ENCODE measurements at places on chromosomes 16 and 17.

GRCh38 chr16:73730481-73731090 is 566.0 kb upstream of the PSMD7 start:
- DNase-seq = no peak

- no peak for DNase-seq
Measured at GRCh38 chr17:21303441-21304065, 19.0 kb downstream of the MAP2K3 start.

DNA sequence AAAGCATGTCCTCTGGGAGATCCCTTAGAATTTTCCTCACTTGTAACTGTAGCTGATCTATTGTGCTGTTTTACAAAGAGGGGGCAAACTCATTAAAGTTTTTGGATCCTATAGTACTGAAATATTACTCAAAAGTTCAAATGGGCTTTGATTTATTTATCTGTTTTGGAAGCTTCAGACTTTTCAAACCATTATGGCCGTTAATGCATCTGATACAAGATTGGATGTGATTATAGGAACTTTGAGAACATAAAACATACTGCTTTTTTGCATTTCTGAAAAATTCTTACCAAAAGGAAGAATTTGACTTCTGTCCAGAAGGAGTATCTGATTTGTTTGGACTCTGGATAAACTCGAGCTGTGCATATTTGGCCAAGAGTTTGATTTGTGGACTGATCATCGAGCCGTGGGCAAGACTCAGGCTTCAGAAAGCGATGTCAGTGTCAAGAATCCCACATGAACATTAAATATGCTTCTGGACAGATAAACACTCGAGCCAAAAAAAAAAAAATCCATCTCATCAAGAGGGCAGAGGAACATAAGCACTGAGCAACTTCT is 8.2 kb upstream of the MARCHF10 start:
- DNase-seq = no peak

DNA sequence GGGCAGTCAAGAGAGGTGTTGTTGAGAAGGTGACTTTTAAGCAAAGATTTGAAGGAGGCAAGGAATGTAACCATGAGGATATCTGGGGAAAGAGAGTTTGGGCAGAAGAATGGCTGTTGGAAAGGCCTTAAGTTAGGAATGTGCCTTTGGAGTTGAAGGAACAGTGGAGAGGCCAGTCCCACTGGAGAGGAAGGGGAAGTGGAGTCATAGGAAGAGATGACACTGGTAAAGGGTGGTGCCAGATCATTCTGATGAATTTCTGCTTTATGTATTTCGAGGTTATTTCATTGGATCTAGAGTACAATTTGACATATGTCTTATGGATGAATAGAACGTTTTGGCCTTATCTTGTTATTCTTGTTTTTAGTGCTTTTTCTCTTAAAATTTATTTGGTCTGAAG is 93.5 kb downstream of the WWP2 start:
- DNase-seq = no peak

GRCh38 chr17:78977997-78978973 is 1.4 kb downstream of the LGALS3BP start:
- DNase-seq = no peak

DNA sequence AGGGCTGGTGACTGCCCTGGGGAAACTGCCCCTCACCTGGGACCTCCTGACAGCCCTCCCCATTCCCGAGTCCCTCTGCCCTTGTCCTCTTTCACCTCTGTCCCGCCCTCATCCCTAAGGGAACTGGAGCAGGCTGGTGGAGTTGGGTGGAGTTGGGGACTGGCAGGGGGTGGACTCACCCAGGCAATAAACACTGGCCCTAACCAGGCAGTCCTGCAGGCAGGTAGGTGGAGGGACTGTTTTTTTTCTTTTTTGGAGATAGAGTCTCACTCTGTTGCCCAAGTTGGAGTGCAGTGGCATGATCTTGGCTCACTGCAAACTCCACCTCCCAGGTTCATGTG is 11.7 kb downstream of the GCGR start:
- DNase-seq = no peak

DNA sequence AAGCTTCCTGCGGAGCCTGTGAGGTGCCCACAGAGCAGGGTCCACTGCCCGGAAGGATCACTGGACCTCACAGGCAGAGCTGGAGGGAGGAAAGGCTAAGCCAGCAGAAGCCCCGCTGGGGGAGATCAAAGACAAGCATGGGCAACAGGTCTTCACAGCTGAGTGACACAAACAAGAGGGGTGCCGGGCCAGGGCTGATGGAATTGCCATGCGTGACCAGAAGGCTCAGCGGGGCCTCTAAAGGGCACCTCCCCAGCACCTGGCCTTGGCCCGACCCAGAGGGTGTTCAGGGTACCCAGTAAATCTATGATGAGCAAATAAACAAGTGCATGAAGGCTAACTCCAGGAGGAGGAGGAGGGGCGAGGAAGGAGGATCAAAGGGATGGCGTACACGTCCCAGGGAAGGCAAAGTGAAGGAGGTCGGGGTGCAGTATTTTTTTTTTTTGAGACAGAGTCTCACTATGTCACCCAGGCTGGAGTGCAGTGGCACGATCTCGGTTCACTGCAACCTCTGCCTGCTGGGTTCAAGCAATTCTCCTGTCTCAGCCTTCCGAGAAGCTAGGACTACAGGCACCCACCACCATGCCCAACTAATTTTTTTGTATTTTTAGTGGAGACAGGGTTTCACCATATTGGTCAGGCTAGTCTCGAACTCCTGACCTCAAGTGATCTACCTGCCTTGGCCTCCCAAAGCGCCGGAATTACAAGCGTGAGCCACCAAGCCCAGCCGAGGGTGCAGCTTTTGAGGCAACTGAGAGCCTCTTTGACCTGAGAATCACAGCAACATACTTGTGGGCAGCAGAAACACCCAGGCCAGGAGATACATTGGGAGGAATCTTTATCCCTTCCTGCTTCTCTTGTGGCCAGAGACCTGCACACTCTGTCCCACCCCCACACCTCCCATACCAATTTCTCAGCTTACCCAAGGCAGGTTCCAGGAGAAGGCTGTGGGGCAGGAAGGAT is 16.1 kb upstream of the EXOC7 start:
- DNase-seq = no peak

- no peak for DNase-seq
Measured at GRCh38 chr16:31223044-31223443, 6.1 kb upstream of the PYDC1 start.

- DNase-seq = no peak
Measured at GRCh38 chr16:28505489-28506137, 1.0 kb downstream of the IL27 start.

GRCh38 chr17:75031972-75032719 is 14.6 kb downstream of the ATP5PD start:
- peak; percentile 27 for DNase-seq

DNA sequence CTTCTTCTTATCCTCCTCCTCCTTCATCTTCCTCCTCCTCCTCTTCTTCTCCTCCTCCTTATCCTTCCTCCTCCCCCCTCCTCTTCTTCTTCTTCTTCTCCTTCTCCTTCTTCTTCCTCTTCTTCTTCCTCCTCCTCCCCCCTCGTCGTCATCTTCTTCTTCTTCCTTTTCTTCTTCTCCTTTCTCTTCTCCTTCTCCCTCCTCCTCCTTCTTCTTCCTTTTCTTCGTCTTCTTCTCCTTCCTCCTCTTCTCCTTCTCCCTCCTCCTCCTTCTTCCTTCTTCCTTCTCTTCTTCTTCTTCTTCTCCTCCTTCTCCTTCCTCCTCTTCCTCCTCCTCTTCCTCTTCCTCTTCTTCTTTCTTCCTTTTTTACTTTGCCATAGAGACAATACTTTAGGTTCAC is 5.1 kb upstream of the KRT23 start:
- no peak for DNase-seq

DNA sequence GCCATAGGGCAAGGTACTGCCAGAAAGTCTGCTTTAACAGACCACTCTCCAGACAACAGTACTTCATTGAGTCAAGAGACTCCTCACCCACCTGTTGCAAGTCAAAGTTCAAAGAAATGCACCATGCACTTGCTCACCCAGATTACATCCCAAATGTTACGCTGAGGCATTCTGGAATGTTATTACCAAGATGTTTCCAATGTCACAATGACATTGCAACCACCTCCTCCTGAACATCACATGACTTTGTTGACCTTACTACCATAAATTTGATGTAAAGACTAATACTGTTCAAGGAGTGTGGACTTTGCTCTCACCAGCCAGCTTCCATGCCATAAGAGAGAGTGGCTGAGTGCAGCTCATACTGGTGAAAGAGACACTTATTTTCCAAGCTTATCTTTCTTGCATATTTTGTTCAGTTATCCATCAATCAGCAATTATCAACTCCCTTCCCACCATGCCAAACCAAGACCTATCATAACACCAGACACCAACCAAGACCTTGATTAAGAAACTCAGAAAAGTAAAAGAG is 58.5 kb upstream of the BCAR1 start:
- no peak for DNase-seq

DNA sequence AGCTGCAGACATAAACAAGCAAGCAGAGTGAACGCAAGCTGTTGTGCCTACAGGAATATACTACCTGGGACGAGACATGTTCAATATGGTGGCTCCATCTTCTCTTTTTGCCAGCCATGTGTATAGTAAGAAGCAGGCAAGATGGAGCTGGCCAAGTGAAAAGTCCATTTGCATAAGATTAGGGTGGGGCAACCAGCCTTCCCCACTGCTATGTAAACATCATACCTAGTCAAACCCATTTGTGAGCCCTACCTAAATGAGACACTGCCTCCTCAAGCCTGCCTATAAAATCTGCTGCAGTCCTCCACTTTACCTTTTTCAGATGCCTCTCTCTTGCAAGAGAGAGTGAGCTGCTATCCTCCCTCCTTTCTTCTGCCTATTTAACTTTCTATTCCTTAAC is 370.1 kb upstream of the PMFBP1 start:
- no peak for DNase-seq

GRCh38 chr16:19168371-19169081 is 486 bp downstream of the SYT17 start:
- DNase-seq = peak; percentile 49

GRCh38 chr16:60648290-60648689 is 1387.9 kb downstream of the CDH8 start:
- DNase-seq = no peak

DNA sequence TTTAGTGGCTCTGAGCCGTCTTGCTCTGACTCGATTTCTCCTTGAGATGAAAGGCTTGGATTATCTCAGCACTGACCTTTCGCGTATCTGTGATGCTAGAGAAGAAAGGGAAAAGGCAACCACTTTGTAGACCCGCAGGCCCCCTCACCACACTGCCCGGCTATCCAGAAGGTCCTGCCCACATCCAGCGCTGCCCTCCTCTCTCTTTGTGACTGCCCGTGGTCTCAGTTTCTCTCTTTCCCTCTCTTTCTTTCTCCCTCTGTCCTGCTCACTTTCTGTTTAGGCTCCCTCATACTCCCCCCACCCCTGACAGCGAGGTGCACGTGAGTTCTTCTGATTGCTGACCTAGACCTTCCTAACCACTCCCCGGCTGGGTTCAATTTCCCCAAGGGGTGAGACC is 12.8 kb upstream of the TBX21 start:
- DNase-seq = no peak

DNA sequence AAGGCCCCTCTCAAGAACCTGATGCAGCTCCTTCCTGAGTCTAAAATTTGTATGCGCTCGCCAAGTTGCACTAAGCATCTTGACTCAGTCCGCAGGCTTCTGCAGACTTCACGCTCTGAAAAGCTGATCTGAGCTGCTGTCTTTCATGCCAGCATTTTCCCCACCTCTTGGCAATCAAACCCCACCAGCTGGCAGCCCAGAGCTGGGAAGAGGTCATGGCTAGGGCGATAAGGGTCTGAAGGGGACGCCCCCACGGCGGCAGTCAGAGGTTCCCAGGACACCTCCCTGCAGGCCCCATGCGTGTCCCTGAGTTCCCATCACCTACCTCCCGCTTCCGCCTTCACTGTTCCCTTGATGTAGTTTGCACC is 5.1 kb upstream of the UNC13D start:
- no peak for DNase-seq

GRCh38 chr17:57045868-57046704 is 39.0 kb upstream of the AKAP1 start:
- DNase-seq = no peak

DNA sequence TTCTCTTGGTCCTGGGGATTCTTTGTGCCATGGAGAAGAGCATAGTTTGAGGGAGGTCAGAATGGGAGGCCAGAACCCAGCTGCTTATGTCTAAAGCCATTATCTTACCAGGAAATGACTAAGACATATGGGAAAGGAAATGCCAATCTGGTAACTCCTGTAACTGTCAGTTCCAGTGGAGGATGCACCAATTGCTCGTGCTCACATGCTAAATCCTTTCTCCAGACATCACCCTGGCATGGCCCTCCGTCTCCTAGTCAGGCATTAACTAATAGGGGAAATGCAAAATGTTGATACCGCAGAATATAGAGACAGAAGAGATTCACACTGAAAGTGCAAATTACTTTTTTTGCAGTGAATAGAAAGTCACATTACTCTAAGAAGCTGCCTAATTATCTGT is 255.6 kb upstream of the HSBP1 start:
- DNase-seq = no peak

GRCh38 chr16:89505204-89506112 is 2.7 kb upstream of the SPG7 start:
- no peak for DNase-seq

- DNase-seq = peak; percentile 86
Measured at GRCh38 chr17:81387100-81388090, 7.9 kb upstream of the BAHCC1 start.

- DNase-seq = no peak
Measured at GRCh38 chr16:75078886-75079285, 37.7 kb downstream of the LDHD start.

GRCh38 chr16:73568769-73569168 is 520.8 kb upstream of the ZFHX3 start:
- no peak for DNase-seq

- no peak for DNase-seq
Measured at GRCh38 chr16:86906623-86907022, 328.3 kb downstream of the FOXL1 start.

- no peak for DNase-seq
Measured at GRCh38 chr16:47780213-47780875, 319.2 kb downstream of the PHKB start.

GRCh38 chr16:75024182-75024581 is 25.4 kb downstream of the ZNRF1 start:
- DNase-seq = no peak

GRCh38 chr17:74145756-74146155 is 57.7 kb upstream of the RPL38 start:
- no peak for DNase-seq

GRCh38 chr16:85238233-85238647 is 126.0 kb upstream of the CIBAR2 start:
- DNase-seq = peak; percentile 51

DNA sequence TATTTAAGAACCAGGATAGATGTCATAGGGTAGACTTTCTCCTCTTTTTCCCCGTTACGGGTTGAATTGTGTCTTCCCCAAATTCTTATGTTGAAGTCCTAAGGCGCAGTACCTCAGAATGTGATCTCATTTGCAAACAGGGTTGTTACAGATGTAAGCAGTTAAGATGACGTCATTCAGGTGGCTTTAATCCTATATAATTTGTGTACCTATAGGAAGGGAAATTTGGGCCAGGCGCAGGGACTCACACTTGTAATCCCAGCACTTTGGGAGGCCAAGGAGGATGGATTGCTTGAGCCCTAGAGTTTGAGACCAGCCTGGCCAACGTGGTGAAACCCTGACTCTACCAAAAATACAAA is 99.5 kb upstream of the DHX40 start:
- no peak for DNase-seq

- no peak for DNase-seq
Measured at GRCh38 chr17:75472119-75472518, 15.7 kb downstream of the TMEM94 start.

GRCh38 chr16:74076568-74076967 is 220.0 kb upstream of the PSMD7 start:
- DNase-seq = no peak
